ENCODE measurements at places on chromosomes 5 and 9.

DNA sequence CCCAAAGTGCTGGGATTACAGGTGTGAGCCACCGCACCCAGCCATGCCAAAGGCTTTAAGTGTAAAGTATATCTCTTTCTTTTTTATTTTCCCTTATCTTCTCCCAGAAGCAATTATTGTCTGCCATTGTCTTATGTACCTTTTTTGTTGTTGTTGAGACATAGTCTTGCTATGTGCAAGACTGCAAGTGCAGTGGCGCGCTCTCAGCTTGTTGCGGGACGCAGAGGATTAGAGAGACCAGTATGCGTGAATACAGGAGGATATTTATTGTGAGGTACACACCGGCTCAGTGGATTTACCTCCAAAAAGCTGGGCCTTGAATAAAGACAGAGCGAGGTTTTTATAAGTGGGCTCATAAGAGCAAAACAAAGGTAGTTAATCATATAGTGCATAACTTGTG, 11.8 kb downstream of the TMEM38B start:
- DNase-seq = no peak

- no peak for DNase-seq
These were observed 23.1 kb upstream of the AKNA start for GRCh38 chr9:114410910-114411309.

- DNase-seq = no peak
These were observed 1720.6 kb upstream of the WWC1 start for GRCh38 chr5:166570865-166571264.

- DNase-seq = no peak
These were observed 45.0 kb downstream of the SLC6A7 start for GRCh38 chr5:150234576-150235499.

GRCh38 chr5:95972196-95972595, 10.5 kb upstream of the ELL2 start:
- no peak for DNase-seq

GRCh38 chr5:132177691-132178149, 49.9 kb downstream of the P4HA2 start:
- no peak for DNase-seq

- DNase-seq = no peak
These were observed 41.9 kb downstream of the SLC22A5 start for GRCh38 chr5:132411304-132412013.

DNA sequence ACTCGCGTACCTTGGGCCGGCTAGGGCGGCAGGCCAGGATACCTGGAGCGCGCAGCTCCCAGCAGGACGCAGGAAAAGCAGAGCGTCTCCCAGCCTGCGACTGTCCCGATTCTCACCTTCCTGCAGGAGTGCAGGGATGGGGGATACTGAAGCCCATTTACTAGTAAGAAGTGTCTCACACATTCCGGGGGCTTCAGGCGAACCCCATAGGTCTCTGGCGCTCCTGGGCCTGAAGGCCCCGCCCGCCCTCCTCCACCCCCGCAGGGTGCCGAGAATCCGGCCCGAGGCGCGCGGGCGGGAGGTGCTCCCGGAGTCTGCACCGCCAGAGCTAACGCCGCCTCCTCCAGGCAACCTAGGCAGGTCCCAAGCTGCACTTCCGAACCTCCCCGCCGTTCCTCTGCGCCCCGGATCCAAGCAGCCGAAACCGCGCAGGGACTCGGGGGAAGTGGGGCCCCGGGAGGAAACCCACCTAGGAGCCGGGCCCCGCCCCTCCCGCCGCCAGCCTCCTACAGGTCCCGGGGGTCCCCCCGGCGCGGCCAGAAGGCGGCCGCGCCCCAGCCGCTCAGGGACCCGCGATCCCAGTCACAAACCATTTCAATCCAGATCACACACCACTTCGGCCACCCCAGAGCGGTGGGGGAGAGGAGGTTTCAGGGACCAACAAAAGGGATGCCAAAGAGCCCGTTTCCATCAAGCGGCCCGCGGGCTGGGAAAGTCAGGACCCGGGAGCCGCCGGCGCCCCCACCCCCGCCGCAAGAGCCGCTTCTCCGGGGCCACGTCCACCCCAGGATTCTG, 1.2 kb downstream of the ROR2 start:
- no peak for DNase-seq

DNA sequence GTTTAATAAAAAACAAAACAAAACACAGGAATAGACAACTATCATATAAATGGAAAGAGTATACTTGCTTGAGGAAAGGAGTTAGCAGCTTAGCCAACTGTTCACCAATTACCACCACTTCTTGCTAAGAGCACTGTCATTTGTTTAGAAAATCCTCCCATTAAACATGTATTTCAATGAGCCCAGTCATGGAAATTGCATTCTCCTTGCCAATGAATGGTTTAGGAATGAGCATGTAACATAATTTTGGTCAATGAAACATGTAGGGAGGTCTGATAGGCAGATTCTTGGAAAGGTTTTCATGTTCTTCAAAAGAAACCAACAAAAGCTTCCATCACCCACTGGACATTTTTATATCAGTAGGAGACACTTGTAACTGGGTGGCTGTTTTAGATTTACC, 502.8 kb upstream of the PAPPA start:
- no peak for DNase-seq

DNA sequence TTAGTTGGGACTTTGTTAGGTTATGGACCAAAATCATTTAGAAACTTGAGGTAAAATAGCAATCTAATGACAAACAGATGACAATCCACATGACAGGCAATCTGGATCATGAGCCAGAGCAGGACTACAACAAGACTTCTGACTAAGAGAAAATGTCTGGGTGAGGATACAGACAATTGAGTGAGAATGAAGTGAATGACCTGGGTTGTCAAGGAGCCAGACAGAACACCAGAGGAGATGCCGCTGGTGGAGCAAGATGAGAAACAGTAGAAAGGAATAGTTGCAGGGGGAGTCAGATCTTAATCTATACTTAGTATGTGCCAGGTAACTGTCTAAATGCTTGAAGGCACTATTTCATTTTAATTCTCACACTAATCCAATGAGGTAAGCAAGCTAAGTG, 277.8 kb downstream of the PRELID2 start:
- DNase-seq = no peak

GRCh38 chr5:173308226-173308625, 20.0 kb downstream of the STC2 start:
- no peak for DNase-seq

DNA sequence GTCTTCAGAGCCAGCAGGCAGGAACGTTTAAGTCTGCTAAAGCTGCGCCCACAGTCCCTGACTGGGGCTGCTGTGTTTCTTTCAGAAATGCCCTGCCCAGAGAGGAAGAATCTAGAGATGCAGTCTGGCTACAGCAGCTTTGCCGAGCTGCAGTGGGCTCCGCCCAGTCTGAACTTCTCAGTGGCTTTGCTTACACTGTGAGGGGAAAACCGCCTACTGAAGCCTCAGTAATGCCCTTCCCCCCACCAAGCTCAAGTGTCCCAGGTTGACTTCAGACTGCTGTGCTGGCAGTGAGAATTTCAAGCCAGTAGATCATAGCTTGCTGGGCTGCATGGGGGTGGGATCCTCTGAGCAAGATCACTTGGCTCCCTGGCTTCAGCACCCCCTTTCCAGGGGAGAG, 78.4 kb downstream of the SREK1 start:
- no peak for DNase-seq

DNA sequence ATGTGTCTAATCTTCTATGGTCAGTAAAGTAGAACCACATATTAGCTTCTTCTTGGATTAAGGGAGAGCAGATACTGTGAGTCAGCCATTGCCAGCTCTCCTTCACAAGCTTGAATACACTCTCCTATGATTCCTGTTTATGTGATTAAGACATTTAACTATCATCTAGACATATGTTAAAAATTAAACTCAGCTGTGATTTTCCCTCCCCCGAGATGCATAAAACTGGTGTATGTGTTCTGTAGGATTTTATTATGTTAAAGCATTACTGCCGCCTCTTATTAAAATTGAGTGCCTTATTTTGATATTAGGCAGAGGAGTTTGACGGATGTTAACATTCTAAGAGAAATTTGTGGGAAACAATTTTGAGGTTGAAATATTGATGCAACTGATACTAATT, 114.6 kb downstream of the ACTBL2 start:
- no peak for DNase-seq

DNA sequence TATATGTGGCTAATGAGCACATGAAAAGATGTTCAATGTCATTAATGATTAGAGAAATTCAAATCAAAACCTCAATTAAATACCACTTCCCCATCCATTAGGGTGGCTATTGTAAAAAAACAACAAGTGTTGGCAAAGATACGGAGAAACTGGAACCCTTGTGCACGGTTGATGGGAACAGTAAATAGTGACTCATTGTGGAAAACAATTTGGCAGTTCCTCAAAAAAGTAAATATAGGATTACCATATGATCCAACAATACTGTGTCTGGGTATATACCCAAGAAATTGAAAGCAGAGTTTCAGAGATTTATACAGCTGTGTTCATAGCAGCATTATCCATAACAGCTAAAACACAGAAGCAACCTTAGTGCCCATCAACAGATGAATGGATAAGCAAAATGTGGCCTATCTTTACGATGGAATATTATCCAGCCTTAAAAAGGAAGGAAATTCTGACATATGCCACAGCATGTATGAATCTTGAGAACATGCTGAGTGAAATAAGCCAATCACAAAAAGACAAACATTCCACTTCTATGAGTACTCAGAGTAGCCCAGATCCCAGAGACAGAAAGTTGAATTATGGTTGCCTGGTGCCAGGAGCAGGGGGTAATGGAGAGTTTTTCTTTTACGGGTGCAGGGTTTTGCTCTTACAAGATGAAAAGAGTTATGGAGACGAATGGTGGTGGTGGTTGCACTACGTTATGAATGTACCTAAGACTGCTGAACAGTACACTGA, 41.4 kb upstream of the LRRC14B start:
- no peak for DNase-seq

- DNase-seq = no peak
These were observed 102.3 kb downstream of the GDNF start for GRCh38 chr5:37737326-37738056.

DNA sequence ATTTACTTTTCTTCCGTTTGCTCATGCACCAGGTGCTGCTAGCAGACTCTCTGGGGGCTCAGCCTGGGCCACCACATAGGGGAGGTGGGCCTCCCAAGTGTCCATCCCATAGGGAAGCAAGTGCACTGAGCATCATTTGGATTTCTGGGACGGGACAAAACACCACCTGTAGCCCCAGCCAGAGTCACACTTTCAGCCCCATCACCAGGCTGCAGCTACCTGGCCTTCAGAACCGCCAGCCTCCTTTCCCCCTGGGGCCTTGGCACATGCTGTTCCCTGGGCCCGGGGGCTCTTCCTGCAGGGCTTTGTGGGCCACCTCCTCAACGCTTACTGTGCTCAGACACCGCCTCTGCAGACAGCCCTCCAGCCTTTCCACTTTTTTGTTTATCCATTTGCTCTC, 19.6 kb upstream of the SUSD3 start:
- DNase-seq = no peak

DNA sequence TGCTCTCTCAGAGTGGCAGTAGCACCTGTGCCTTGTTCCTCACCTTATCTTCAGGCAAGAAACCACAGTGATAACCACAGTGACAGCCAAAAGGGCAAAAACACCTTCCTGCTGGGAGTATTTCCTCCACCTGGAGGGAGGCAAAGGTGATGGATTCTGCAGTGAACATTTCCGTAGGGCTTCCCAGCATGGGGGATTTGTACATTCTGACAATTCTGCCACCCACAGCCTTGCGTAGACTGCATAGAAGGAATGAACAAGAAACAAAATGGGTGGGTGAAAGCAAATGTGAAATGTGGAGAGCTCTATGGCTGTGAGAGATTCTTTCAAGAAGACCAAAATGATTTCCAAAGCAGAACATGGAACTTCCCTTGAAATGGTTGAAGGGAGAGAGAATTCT, 111.4 kb downstream of the ZNF462 start:
- no peak for DNase-seq

DNA sequence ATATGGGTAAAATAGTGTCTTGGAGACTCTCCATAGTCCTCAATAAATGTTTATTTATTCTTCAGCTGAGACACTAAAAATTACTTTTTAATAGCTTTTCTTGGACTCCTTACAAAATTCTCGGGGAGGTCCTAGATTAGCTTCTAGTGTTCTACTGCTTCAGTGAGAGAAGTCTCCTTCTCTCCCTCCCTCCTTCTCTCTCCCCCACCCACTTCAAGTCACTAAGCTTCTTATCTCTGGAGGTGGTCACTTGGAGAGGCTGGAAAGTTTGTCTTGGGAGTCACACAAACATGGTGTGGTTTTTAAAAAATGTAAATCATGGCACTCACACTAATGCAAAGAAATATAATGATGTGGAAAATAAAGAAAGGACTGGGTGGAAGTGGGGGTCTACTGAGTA, 64.1 kb downstream of the SEMA6A start:
- DNase-seq = no peak

DNA sequence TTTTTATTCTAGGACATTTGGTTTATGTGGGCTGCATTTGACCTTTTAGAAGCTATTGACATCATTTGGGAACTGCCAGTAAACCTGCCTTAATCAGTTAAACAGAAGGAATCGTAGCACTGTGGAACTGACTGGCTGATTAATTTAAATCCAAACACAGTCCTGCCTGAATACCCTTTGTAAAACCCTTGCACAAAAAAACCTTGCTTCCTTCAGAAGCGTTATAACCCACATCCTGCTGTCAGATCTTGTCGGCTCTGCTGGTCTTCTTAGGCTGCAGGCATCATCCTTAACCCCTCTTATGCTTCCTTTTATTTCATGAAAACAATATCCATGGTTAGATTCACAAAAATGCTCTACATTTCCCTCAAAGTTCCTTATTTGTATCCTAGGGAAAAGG, 46.3 kb downstream of the PAM start:
- DNase-seq = no peak

DNA sequence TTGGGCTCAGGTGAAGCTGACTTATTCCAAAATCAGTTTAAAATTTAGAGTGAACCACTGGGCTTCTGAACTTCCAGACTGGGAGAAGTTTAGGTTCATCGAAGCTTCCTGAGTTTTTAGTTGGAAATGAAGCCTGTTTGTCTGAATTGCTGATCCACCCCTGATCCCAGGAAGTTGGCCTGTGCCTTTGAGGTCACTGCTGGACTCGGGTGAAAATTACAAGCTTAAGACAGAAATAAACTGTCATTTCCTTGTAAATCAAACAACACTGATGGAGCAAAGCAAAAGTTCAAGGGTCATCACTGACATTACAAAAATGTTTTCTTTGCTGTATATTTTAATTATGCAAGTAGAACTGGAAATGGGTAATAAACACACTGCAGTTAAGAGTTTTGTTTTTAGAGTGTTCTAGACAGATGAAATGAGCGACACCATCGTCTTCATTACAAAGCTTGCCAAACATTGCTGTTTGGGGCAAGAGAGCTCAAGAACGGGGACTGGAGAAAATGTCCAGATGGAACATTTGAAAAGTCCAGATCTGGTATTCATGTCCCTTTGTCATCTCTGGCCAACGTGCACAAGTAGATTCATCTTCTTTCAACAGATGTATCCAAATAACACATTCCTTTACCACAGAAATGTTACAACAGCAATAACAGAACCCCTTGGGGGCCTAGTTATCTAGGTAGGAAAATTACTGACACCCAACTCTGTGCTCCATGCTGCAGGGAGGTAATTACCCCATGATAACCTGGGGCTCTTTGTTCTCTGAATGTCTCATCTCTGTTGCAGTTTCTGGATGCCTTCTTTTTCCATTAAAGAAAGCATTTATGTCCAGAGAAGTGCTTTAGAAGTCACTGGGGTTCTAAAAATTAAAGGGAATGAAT, 142.4 kb upstream of the ERCC6L2 start:
- DNase-seq = no peak

- no peak for DNase-seq
These were observed 60.1 kb downstream of the GALNT12 start for GRCh38 chr9:98867429-98868168.

Measured in stimulated activated CD8-positive, alpha-beta memory T cell treated with anti-CD3 and anti-CD28 coated beads, Interleukin-7, amount 100 ng/mL, for 1 hour (primary cell).